Caki2 (cell line): ENCODE measurements at places on chromosomes 6 and 20.

GRCh38 chr6:106300944-106301343 lies 24.6 kb downstream of the ATG5 start:
- DNase-seq = peak; percentile 44

DNA sequence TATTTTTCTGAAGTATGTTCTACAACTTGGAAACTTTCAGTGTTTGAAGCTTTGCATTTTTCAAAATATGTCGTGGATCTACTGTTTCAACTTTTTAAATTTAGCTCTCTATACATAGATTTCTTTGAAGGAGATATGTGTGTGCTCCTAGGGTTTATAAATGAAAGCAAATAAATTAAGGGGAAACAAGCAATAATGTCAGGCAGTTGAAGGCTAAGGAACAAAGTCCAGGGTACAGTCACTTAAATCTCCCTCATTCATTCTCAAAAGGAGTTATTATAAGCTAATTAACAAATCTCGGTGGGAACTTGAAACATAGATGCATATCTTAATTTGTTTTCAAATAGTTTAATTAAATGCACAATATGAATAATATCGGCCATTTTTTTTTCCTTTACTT lies 79.4 kb downstream of the SAMD5 start:
- no peak for DNase-seq

DNA sequence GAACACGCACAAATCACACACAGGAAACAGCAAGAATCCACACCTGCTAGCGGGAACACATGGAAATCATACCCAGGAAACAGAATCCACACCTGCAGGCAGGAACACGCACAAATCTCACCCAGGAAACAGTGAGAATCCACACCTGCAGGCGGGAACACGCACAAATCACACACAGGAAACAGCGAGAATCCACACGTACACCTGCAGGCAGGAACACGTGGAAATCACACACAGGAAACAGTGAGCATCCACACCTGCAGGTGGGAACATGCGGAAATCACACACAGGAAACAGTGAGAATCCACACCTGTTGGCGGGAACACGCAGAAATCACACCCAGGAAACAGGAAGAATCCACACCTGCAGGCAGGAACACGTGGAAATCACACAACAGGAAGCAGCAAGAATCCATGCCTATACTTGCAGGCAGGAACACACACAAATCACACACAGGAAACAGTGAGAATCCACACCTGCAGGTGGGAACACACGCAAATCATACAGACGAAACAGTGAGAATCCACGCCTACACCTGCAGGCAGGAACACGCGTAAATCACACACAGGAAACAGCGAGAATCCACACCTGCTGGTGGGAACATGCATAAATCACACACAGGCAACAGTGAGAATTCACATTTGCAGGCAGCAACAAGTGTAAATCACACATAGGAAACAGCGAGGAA lies 108.6 kb downstream of the DLL1 start:
- DNase-seq = no peak

DNA sequence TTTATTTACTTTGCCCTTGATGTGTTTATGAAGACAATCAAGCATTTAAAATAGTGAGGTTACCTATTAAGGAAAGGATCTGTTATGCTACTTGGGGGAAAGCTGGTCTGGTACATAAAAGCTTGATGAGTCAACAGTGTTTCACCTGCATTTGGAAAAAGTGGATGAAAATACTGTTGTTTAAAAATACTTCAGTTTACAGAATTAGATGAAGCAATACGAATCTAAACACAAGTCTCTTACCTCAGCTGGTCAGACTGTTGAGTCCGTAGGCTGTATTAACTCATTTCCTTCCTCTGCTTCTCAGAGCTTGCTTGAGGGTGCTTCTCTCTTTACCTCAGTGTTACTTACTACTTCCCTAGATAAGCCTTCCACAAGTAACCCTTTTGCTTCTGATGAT lies 36.1 kb downstream of the NKX2-4 start:
- DNase-seq = no peak
